ENCODE measurements at places on chromosomes 7 and 10.

- DNase-seq = no peak
These were observed 189.5 kb downstream of the JAZF1 start for GRCh38 chr7:27991006-27991528.

DNA sequence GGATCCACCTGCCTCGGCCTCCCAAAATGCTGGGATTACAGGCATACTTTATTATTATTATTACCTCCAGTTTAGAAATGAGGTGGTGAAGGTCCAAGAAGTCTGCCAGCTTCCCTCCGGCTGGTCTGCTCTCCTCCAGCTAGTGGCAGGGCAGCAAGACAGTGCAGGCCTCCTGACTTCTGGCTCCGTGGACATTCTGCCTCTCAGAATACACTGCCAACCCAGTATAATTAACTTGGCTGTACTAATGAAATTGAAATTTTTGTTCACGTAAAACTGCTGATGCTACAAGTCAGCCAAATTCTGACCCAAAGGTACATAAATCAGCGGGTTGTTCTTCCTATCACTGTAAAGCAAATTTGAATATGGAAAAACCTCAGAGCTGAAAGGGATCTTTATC is 7.6 kb upstream of the PDE1C start:
- DNase-seq = no peak

- no peak for DNase-seq
These were observed 402.6 kb downstream of the AUTS2 start for GRCh38 chr7:70000737-70001348.

GRCh38 chr7:100598425-100598824 is 3.7 kb upstream of the PCOLCE start:
- no peak for DNase-seq

DNA sequence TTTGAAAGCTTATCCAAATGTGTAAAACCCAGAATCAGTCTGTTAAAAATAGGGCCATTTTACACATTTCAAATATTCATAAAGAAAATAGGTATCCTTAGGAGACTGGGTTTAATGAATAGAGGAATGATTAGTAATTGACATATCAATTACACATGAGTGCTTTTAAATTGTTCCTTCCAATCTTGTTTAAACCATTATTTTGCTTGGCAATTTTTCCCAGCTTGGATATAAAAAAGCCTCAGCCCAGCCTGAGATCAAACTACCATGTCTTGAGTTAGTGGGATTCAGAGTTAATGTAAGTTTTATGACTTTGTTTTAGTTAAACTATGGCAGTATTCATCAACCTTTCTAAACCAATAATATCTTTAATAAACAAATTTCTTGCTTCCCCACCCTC is 28.3 kb downstream of the PARP12 start:
- no peak for DNase-seq

GRCh38 chr7:46583656-46584055 is 662.6 kb upstream of the IGFBP3 start:
- no peak for DNase-seq

- no peak for DNase-seq
These were observed 613.9 kb upstream of the CELF2 start for GRCh38 chr10:10403762-10404161.

DNA sequence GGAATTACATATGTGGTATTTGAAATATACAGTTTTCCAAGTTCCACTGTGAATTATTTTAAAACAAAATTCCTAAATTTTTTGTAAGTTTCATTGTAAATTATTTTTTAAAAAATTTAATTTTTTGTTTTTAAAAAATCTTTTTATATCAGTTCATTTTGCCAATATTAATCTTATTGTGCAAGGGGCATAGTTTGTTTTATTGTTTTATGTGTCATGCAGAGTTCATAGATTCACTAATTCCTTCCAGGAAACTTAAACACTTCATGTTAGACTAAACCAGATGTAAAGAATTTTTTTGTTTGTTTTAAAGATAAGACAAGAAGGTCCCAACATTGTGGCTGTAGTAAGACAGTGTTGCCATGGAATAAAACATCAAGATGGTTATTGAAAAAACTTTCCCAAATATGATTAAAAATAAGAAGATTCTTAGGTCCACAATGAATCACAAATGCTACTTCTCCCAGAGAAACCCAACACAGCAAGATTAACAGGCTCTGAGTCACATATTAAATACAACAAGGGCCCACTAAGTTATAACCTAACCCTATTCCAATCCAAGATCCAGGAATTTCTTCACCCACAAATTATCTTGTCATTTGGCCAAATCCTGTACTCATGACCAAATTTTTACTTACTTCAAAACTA is 464.7 kb upstream of the IGFBP3 start:
- DNase-seq = no peak

DNA sequence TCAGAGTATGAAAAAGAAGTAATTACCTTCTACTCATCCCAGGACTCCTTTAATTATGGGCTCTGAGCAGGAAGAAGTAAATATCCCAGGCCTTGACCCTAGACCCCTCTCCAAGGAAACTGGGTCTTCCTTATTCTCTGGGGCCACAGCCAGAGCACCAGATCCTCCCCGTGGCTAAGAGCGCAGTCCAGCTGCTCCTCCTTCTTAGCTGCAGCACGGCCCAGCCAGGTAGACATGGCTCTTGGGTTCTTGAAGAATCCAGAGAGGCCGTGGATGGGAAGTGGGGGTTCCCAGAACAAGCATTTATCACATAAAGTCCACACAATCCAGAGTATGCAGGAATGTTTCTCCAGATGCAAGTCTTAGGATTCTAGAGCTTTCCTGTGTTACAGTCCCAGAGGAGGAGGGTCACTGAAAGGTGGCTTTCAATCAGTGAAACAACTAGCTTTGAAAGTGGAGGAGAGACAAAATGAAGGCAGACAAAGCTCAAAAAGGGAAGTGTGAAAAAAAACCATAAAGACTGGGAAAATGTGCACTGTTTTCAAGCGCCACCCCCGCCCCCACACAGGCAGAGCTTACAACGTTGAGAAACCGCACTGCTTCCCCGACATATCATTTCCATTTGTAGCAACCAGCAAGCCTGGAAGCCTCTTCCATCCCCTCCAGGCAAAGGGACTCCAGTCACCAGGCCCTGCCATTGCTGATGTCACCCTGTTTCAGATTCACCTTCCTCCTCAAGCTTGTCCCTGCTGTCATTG is 396.5 kb upstream of the MKI67 start:
- DNase-seq = no peak

DNA sequence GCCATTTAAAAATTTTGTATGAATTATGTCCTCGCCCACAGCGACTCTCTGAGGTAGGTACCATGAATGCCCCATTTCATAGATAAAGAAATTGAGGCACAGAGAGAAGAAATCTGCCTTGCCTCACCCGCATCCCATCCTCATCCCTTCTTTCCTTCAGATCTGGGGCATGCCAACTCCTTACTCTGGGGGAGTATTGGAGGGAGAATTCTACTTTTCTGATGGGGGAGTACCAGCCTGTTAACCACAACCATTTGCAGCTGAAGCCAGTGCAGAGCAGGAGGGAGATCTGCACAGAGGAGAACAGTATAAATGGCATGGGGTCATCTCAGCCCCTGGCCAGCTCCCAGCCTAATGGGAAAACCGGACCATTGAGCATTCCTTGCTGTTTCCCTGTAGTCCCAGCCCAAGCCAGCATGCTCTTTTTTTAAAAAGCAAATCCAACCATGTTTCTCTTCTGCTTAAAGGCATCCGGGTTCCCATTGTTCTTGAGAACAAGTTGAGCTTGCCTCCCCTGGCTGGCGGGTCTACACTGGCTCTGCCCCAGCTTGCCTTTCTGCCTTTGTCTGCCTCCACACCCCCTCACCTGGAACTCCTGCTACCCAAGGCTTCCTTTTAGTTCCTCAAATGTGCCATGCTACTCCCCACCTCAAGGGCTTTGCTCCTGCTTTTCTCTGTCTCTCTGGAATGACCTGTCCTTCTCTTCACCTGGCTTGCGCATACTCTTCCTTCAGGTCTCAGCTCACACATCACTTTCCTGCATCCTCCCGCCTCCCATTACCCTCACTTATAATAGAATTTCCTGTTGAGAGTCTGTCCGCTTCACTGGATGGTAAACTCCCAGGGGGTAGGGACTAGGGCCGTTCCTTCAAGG is 8.8 kb upstream of the ZNF503 start:
- no peak for DNase-seq

- DNase-seq = no peak
These were observed 179.5 kb downstream of the ZWINT start for GRCh38 chr10:56181607-56182006.

- no peak for DNase-seq
These were observed 453.7 kb upstream of the LRRTM3 start for GRCh38 chr10:66472156-66472555.

- no peak for DNase-seq
These were observed 133.5 kb downstream of the VIPR2 start for GRCh38 chr7:159010937-159011721.

GRCh38 chr10:49498425-49498824 is 40.5 kb downstream of the ERCC6 start:
- no peak for DNase-seq

- no peak for DNase-seq
These were observed 86.1 kb upstream of the MTPN start for GRCh38 chr7:136063326-136063666.

GRCh38 chr10:49629431-49629881 is 15.6 kb downstream of the CHAT start:
- DNase-seq = no peak

DNA sequence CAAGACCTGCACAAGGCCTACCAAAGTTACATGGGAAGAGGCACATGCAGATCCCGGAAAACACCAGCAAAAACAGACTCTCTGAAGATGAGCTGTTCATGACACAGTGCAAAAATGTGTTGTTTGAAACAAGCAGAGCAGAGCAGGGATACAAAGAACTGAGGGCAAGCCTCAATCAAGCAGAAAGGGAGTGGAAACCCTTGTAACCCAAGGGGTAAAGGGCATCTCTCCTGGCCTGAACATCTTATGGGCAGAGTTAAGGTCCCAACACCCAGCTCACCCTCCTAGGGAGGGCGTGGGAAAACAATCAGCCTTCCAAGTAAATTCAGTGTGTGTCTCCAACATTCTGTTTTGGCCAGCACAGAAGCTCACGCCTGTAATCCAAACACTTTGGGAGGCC is 10.5 kb downstream of the PSPH start:
- no peak for DNase-seq

DNA sequence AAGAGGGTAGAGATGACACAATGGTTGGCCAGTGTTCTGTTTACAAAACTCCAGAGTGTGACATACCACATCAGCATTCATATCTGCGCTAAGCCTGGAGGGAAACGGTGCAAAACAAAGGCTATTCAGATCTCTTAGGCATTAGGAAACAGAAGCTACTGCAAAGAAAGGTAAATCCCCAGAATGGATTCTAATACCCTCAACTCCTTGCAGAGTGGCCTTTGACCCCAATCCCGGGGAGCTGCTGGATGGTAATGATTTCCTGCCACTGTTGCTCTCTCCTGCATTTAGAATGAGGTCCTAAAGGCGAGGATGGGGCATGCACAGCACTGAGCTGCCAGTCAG is 65.2 kb downstream of the AOAH start:
- no peak for DNase-seq

DNA sequence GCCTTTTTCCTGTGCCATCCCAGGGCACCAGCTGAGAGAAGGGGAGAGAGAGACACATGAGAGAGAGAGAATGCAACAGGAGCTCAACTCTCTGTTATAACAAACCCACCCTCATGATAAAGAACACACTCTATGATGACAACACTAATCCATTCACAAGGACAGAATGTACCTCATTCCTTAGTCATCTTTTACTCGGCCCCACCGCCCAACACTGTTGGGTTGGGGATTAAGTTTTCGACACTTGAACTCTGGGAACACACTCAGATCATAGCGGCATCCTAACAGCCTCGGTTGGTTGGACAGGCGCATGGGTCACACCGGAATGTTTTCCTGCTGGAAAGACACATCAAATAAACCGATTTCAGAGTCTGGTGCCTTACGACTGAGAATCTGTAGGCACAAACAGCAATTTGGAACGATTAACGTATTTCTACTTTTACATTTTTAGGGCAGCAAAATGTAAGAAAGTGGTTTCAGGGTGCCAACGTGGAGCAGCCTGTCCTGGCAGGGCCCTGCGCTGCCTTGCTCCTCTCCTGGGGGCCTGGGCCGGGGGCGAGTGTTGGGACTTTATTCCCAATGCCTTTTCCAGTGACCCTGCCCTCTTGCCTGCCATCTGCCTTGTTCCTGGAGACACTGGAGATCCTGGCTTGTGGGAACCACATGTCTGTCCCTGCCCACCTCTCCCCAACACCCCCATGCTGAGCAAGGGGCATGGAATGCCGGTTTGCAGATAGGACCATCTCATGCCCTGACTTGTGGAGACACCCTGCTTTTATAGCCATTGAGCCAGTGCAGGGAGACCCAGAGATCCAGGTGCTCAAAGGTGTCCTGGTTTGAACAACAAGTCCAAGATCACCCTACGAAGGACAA is 287.0 kb downstream of the TCERG1L start:
- DNase-seq = no peak

DNA sequence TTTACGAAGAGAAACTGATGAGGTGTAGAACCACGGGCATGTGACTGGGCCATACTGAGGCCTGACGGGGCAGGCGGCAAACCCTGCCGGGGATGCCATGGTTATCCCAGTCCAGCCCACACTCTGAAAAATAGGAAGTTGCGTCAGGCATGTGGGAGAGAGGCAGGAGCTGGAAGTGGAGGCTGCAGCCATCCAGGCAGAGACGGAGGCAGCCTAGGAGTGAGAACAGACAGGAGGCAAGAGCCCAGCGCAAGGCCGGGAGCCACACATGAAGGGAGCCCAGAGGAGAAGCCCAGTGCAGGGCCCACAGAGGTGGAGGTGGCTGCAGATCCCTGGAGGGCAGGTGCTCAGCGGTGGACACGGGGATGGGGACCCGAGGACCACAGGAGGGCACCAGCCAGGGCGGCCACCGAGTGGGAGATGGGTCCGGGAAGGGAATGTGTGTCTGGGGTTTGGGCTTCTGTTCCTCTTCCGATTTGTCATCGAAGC is 175.2 kb upstream of the PPP2R2D start:
- peak; percentile 55 for DNase-seq

GRCh38 chr7:120799813-120800475 is 58.0 kb downstream of the TSPAN12 start:
- DNase-seq = no peak

DNA sequence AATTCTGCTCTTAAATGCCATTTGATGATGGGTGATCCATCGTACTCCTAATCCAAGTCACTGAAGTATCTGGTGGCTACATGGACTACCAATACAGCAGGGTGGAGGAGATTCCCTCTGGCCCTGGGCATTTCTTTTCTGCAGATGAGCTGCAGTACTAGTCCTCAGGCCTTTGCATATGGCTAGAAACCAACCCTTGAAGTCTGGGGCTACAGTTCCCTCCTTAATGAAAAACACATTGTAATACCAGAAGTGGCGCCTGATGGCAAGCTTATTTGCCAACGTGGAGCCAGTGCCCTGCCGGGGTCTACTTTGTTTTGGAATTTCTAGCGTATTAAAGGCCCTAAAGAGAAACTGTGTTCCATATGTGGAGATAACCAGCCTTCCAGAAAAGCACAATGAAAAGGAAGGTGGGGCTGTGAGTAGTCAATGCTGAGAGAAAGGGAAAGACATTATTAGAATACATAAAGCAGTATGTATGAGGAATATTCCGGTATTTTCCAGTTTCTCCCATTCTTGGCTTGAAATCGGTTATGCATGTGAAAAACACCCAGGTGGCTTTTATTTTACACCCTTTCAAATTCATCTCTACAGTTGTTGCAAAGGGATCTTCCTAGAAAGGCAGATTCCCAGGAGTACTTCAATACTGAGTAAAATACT is 368.8 kb downstream of the PRPF18 start:
- no peak for DNase-seq

- no peak for DNase-seq
These were observed 93.3 kb downstream of the KAT6B start for GRCh38 chr10:74919671-74920070.

- DNase-seq = no peak
These were observed 104.1 kb downstream of the ARHGAP22 start for GRCh38 chr10:48500771-48501170.

GRCh38 chr7:131829947-131830558 is 273.6 kb upstream of the PODXL start:
- DNase-seq = no peak
